ENCODE measurements at places on chromosomes 3 and 15.

GRCh38 chr15:69729167-69729748, 276.6 kb downstream of the RPLP1 start:
- peak; percentile 63 for DNase-seq

DNA sequence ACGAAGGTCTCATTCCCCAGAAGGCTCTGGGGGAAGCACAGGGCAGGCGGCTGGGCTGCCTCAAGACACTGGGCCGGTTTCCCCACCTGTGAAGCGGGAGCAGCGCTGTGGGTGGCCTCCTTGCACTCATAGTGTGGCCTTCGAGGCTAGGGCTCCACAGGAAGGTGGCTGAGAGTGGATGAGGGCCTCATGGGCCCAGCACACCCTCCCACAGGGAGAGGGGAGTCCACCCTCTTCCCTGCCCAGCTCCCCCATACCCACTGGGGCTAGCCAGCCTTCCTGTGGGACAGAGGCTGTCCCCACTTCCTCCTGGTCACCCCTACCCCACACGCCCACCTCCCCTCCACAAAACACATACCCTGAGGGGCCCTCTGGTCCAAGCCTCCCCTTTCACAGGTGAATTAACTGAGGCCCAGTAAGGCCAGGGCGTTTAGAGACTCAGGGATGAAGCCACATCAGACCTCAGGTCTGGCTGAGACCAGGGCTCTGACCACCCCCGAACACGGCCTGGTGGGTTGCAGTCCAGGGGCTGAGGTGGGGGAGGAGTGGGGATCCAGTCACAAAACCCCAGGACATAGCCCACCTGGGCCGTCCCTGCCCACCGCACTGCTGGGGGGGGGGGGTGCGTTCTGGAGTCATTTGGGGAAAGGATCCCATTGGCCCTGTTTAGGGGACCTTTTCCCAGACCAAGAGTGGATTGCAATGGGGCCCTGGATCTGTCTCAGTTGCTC, 1.1 kb downstream of the ANPEP start:
- DNase-seq = no peak

DNA sequence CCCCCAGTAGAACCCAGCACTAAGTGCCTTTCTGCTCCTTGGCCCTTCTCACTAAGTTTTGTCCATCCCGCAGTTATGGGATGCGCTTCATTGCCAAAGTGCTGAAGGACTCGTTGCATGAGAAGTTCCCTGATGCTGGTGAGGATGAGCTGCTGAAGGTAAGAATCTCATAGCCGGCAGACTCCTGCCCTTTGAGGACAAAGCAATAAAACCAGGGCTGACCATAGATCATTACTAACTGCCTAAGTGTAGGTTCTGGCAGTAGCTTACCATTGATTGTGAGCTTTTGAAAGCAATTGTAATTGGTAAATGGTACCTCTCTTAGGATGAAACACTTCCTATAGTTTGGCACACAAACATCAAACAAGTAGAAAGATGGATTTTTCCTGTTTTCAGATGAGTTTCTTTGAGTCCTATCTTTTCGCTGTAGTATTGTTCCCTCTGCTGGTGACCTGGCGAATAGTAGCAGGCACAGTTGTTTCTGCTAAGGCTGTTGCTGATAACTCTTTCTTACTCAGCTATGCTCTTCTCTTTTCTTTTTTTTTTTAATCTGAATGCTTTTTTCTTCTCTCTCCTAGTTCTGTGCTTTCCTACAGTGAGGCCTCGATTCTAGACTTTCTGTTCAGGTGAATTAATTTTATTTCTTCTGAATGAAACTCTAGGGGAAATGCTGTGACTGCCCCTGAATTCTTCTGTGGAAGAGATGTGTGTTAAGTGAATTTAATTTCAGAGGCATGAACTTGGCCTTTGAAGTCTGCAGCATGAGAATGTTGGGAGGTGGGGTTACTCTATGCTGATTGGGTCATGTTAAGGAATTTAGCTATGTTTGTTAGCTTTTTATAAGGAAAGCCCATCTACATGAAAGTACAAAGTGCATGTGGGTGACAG, 47.4 kb upstream of the CRTC3 start:
- peak; percentile 13 for DNase-seq

GRCh38 chr15:96020797-96021196, 309.7 kb upstream of the NR2F2 start:
- no peak for DNase-seq

DNA sequence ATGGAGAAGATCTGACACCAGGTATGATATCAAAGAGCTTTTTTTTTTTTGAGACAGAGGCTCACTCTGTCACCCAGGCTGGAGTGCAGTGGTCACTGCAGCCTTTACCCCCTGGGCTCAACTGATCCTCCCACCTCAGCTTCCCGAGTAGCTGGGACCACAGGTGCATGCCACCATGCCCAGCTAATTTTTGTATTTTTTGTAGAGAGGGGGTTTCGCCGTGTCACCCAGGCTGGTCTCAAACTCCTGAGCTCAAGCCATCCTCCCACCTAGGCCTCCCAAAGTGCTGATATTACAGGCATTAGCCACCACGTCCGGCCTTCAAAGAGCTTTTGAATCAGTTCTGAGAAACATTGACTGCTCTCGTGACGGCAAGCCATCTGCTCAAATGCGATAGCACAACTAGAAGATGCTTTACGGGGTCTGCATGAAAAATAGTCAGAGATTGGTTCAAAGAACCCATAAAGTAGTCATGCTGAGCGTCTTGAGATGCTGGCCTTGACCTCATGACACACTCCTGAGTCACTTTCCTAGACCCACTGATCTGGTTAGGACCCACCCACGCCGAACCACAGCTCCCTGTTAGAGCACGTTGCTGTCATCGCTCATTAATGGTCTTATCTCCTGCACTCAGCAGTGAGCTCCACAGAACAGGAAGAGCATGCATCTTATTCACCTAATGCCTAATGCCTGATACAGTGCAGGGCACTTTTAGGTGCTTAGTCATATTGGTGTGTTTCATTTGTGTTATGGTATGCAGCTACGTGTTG, 57.0 kb upstream of the NR2F2 start:
- DNase-seq = no peak

DNA sequence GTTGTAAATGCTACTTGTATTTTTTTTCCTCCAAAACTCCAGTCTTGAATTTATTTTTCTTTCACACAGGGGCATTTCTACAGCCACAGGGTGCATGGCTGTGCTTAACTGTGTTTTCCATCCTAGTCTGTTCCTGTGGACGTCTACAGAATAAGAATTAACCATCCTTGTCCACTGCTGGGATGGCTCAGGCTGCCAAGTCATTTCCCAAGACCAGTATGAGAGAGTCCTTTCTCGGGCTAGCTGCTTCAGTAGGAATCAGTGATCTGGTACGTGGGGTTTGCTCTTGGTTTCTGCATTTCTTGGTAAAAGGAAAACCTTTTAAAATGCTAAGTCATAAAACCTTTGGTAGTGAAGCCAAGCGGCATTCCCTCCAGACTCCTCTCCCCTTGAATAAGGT, 29.8 kb downstream of the CHDH start:
- DNase-seq = no peak

DNA sequence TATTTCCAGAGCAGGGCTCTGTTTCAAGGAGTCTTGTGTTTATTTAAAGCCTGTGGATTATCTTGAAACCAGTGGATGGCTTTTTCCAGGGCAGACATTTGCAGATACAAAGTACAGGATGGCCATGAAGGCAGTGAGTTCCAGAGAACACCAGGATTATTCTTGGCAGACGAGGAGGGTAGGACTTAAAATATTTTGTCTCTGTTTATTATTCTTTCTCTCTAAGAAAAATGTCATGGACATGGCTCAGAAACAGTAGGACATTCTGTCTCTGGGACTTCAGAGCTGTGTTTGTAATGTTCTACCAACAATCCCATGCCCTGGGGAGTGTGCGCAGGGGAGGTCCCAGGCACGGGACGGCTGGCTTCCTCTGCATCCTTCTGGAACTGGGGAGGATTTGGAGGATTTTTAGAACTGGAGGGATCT, 125.9 kb downstream of the ATP10A start:
- DNase-seq = no peak

- DNase-seq = no peak
Observed at GRCh38 chr3:195834675-195835583, 23.2 kb upstream of the MUC4 start.

- no peak for DNase-seq
Observed at GRCh38 chr3:136277634-136278033, 27.5 kb downstream of the PCCB start.

- DNase-seq = no peak
Observed at GRCh38 chr15:32778391-32779176, 60.8 kb downstream of the GREM1 start.

- DNase-seq = no peak
Observed at GRCh38 chr3:158091531-158091930, 14.7 kb downstream of the SHOX2 start.

- DNase-seq = no peak
Observed at GRCh38 chr3:125179143-125179883, 33.2 kb downstream of the SLC12A8 start.

GRCh38 chr3:39903253-39903652, 93.8 kb downstream of the MYRIP start:
- no peak for DNase-seq

DNA sequence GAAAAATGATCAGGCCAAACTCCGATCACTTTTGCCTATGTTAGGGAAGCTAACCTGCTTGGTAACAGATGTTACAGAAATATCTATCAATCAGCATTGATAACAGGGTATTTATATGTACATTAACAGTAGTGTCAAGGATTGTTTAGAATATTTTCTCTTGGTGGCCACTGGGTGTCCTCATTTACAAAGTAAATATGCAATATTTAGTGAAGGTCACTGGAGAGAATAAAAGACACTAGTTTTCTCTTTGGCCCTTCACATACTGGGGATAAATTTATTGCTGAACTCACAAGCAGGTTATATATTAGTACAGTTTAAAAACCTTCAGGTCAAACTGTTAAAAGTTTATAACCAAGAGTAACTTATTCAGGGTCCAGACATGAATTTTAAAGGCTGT, 69.0 kb downstream of the TIGIT start:
- DNase-seq = no peak

DNA sequence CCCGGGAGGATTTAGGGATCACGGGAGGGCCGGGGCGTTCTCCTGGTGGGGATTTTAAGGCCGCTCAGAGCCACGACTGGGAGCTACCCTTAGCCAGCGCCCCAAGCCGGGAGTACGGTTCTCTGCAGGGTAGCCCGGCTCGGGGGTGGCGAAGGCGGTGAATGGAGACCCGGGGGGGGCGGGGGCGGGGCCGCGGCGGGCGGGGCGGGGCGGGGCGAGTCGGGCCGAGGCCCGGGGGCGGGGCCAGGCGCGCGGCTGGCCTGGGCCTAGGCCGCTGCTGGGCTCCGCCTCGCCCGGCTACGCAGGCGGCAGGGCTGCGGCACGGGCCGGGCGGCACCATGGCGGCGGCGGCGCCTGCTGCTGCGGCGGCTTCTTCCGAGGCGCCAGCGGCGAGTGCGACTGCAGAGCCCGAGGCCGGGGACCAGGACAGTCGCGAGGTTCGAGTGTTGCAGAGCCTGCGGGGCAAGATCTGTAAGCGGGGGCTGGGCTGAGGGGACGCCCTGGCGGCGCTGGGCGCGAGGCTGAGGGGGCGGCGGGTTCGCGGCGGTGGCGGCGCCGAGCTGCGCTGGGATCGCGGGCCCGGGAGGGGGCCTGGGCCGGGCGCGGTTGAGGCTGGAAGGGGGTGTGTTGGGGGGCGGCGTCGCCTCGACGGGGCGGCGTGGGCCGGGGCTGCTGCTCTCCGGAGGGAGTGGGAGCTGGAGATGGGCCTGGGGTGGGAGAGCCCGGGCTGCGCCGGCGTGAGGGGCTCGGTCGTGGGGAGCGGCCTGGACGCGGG, at the start of gene RASA2:
RASA2 (plus strand) TSS at position 282 of the 775 bp plus-strand sequence; CDS start at position 339, 57 bp downstream.
- DNase-seq = peak; percentile 60

- no peak for DNase-seq
Observed at GRCh38 chr15:57345584-57345983, 30.7 kb upstream of the CGNL1 start.

DNA sequence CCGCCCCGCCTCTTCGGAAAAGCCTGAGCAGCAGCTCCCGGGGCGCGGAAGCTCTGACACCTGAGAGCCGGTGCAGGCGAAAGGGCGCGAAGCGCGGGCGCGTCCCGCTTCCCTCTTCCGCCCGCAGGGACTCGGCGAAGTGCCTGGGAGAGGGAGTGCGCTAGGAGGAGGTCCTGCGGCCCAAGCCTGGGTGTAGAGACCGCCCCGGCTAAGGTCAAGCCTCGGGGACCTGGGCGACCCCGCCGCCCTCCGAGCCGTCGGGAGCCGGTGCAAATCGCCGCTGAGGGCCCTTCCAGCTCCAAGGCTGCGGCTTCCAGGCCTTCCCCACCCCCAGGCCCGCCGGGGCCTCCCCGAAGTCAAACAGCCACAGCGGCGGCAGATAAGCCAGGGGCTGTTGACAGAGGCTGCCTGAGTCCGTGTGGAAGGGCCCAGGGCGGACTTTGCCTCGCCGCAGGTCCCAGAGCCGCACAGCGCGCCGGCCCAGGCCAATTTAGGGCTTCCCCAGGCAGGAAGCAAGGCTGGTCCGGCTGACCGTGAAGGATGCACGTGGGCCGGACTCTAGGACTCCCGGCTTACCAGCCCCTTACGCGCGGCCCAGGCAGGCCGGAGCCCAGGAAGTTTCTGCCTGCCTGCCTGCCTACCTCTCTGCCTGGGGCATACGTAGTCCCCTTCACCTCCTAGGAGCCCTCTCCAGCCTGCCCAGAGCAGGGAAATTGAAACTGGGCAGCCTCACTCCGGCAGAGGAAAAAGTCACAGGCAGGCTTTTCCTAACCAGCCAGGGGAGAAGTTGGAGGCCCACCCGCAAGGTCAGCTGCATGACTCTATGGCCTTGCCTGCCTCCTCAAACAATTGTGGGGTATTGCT, 2.3 kb downstream of the ITPKA start:
- no peak for DNase-seq

DNA sequence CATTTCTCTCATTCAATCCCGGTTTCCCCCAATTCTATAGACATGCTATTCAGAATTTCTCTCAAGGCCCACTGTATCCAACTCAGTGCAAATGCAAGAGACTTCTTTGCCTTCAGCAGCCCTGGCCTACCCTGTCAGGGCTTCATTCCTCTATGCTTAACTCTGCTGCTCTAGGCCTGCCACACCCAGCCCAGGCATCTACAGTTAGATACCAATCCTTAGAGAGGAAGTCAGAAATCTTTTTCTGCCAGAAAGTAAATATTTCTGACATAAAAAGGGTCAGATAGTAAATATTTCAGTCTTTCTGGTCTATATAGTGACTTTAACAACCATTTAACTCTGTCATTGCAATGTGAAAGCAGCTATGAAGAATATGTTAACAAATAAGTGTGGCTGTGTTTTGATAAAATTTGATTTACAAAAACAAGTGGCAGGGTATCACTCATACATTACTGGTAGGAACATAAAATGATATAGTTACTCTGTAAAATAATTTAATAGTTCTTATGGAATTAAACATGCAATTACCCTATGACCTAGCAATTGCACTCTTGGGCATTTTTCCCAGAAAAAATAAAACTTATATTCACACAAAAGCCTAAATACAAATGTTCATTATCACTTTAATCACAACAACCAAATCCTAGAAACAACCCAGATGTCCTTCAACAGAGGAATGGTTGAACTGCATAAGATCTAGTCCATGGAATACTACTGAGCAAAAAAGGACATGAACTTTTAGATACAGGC, 942.0 kb downstream of the SQOR start:
- no peak for DNase-seq

GRCh38 chr3:32048487-32049182, 57.8 kb upstream of the GPD1L start:
- no peak for DNase-seq
